ENCODE measurements at places on chromosomes 5 and 9. TPM values are rescaled to one million over a fixed set of nuclear protein-coding genes. Genes with fewer than 3 reads are reported as not detected.

BARHL1 gene
- total RNA-seq = not detected

C5orf47 gene
- total RNA-seq = 0.44 TPM

ZNF608 gene
- total RNA-seq = 35.3 TPM

ANKRD20A1 gene
- total RNA-seq = 56.0 TPM

PCDHGA1 gene
- 3.6 TPM for total RNA-seq

TYRP1 gene
- 0.56 TPM for total RNA-seq

SIGMAR1 gene
- 26.3 TPM for total RNA-seq

PRPF4 gene
- total RNA-seq = 22.7 TPM

LCN15 gene
- total RNA-seq = 3.9 TPM

DBH gene
- 0.94 TPM for total RNA-seq

CBY3 gene
- total RNA-seq = not detected

SLC6A3 gene
- total RNA-seq = not detected

FBP1 gene
- 1.5 TPM for total RNA-seq

CRHBP gene
- 17.1 TPM for total RNA-seq

NIPAL4 gene
- 6.0 TPM for total RNA-seq

TMEM8B gene
- 65.4 TPM for total RNA-seq

DNA sequence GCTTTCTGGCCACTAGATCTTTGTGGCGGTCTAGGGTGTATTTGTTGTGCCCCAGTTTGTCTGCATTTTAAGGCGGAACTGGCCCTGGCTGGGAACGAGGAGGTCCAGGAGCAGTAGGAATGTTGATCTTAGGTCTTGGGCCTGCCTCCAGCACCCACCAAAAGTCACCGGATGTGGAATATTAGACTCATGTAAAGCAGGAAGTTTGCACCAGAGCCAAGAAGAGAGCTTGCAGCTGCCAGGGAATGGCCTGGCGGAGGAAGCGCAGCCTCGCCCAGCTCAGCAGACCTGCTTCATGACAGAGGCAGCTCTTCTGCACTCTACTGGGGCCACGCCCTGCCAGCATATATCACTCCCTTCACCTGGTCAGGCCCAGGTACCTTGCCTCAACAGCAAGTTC lies 3.3 kb downstream of the GPX3 start:
- no peak for DNase-seq

GRCh38 chr9:98793031-98793430 lies 3.3 kb downstream of the ANKS6 start:
- DNase-seq = no peak

DNA sequence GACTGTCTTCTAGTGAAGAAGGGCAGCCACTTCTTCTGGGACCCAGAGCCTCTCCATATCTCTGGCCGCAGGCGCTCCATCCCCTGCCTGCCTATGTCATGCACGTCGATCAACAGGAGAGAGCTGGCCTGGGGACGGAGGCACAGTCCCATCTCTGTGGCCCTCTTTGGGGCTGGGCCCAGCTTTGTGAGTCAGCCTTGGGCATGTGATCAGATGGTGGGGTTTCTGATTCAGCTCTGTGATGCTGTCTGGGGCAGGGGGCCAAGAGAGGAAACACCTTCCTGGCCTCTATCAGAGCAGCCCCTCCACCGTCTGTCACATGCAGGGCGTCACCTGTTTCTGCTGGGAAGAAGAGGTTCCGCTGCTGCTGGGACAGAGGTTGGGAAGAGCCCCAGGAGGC lies 72.6 kb downstream of the MVB12B start:
- DNase-seq = peak; percentile 68

GRCh38 chr9:87198716-87199115 lies 251.4 kb upstream of the GAS1 start:
- DNase-seq = no peak

DNA sequence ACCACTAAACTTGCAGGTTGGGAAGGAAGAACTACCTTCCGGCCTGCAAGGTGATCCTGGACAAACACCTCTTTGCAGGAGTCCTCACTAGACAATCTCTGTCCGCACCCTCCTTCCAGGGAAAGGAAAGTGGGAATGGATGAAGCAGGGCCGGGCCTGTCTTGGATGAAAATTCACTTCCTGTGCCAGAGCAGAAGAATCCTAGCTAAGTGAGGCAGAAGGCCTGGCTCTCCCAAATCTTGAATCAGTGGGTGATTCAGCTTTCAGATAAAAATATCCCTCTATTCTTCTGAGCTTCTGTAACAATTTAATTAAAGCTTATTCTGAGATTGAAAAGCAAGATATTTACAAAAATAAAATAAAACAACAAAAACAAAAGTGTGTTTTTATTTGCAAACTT lies 281.9 kb upstream of the TLE4 start:
- no peak for DNase-seq

- DNase-seq = no peak
Observed at GRCh38 chr9:15086778-15087324, 176.6 kb upstream of the FREM1 start.

- no peak for DNase-seq
Observed at GRCh38 chr9:72203205-72203803, 54.1 kb downstream of the GDA start.

GRCh38 chr5:151223447-151224264 lies at the start of gene CCDC69:
Gene CCDC69, minus strand, starts transcription at chr5:151224092. Its CDS starts 122 bp downstream, at chr5:151223970.
- peak; percentile 56 for DNase-seq

DNA sequence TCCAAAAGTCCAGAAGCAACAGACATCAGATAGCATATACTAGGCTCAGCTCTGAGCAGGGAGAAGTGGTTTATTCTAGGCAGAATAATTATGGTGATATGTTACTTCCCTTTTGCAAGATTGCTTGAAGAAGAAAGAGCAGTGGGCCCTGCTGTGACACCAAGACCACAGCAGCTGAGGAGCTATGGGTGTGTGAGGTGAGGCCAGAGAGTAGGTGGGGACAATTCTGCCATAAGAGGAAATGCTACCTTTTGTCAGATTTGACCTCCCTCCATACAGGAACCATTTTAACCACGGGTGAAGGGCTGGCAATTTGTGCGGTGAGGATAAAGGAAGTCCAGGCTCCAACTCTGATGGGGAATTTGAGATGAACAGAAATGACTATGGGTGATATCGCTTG lies 51.3 kb downstream of the TNFSF15 start:
- DNase-seq = no peak

DNA sequence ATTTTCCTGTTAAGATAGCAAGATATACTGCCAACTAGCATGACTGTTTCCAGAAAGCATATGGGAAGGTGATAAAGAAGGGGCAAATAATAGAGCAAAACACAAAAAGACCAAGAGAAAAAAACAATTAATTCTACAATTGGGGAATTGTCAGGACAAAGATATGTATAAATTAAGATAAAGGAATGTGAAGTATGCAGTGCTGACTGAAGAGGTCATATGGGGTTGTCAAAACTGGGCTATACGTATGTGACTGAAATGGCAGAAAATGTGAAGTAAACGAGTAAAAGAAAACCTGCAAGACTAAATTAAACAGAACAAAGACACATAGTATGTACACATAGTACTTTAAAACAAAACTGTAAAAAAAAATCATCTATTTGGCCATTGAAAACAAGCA lies 222.3 kb downstream of the ARL15 start:
- no peak for DNase-seq

- DNase-seq = no peak
Observed at GRCh38 chr9:99867536-99867935, 38.9 kb upstream of the STX17 start.

DNA sequence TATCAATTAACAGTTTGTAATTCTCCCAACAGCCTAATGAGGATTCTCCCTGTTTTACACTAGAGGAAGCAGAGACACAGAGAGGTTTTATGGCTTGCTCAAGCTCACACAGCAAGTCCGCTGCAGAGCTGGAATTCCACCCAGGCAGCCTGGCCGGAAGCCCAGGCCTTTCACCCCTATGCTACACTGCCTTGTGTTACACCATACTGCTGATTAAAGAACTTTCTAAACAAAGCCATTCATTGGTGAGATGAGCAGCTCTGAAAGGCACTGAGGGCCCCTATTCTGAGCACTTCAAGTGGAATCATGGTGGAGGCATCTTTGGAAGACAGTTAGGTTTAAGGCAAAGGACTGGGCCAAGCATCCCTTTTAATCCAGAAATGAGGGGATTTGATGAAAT lies 14.7 kb upstream of the LARP1 start:
- peak; percentile 59 for DNase-seq

DNA sequence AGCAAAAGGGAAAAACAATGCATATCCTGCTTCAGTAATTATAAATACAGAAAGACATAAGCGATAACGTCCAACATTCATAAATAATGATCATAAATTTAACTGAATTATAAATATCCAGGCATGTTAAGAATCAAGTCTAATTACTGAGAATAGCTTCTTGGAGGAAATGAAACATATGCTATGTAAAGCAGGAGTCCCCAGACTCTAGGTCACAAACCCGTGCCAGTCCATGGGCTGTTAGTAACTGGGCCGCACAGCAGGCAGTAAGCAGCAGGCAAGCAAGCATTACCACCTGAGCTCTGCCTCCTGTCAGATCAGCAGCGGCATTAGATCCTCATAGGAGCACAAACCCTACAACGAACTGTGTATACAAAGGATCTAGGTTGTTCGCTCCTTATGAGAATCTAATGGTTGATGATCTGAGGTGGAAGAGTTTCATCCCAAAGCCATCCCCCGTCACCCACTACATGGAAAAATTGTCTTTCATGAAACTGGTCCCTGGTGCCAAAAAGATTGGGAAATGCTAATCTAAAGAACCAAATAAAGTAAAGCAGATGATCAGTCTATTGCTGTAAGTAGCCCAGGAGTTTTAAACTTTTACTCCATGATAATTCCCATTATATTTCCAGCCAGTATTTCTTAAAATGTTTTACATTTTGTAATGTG lies 50.4 kb downstream of the CERT1 start:
- DNase-seq = no peak

GRCh38 chr9:99368341-99369326 lies 146.6 kb downstream of the SEC61B start:
- no peak for DNase-seq

DNA sequence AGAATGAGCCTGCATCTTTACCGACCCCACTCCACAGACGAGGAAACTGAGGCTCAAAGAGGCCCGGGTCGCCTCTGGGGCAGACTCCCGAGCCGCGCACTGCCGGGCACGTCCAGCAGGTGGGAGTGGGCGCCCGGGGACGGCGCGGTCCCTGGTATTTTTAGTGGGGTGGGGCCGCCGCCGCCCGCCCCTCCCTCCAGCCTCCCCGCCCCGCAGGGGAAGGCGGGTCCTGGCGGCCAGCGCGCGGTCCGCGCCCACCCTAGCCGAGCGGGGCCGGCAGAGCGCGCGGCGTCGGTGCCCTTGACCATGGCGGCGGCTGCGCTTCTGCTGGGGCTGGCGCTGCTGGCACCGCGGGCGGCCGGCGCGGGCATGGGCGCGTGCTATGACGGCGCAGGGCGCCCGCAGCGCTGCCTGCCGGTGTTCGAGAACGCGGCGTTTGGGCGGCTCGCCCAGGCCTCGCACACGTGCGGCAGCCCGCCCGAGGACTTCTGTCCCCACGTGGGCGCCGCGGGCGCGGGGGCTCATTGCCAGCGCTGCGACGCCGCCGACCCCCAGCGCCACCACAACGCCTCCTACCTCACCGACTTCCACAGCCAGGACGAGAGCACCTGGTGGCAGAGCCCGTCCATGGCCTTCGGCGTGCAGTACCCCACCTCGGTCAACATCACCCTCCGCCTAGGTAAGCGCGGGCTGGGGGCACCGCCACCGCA lies at the start of gene LAMC3:
Gene LAMC3 (plus strand): TSS at position 266 of the 710 bp plus-strand sequence. CDS start 41 bp downstream, at position 307.
- no peak for DNase-seq

- DNase-seq = no peak
Observed at GRCh38 chr9:71826279-71826678, 58.0 kb upstream of the CEMIP2 start.

- peak; percentile 14 for DNase-seq
Observed at GRCh38 chr9:69671311-69671878, 776 bp downstream of the APBA1 start.

- DNase-seq = no peak
Observed at GRCh38 chr5:128100860-128101557, 17.4 kb downstream of the SLC12A2 start.

DNA sequence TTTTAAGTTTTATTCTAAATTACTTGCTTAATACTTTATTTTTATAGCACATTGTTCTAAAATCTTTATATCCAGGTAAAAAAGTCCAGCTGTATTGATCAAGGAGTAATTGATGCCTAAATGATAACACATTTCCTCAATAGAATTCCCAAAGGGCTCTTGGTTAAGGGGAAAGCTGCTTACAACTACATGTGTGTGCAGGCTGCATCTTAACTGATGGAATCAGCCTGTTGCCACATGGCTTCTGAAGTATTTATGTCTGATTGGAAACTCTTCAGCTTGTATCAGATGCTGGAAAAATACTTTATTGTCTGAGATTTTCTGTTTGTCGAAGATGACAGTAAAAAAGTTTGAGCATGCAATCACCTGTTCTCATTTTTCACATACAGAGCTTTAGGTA lies 182.6 kb downstream of the FBXL7 start:
- no peak for DNase-seq

GRCh38 chr5:171845857-171846256 lies 60.2 kb downstream of the SMIM23 start:
- DNase-seq = no peak

DNA sequence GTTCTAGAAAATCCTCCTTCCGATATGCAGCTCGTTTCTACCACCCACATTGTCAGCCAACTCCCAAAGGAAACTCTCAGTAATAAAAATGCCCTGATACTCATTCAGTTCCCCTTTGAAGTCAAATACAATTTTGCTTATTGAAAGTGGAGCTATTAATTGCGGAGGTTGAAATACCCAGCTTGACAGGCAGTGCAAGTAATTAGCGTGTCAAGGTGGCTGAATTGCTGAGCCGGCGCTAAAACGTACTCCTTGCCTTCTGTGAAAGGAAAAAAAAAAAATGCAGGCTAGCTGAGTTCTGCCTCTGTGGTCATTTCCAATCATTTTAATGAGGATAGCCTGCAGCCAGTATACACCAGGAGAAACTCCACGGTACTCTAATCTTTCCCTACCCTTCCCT lies 165.5 kb downstream of the RORB start:
- no peak for DNase-seq

GRCh38 chr5:135265497-135266302 lies 133.3 kb downstream of the MACROH2A1 start:
- no peak for DNase-seq

- DNase-seq = no peak
Observed at GRCh38 chr9:91074866-91075265, 273.2 kb downstream of the SYK start.

- no peak for DNase-seq
Observed at GRCh38 chr9:72150127-72150526, 887 bp downstream of the GDA start.

- no peak for DNase-seq
Observed at GRCh38 chr5:15798006-15798405, 298.0 kb downstream of the FBXL7 start.

- DNase-seq = peak; percentile 25
Observed at GRCh38 chr9:93568169-93568568, 8.2 kb upstream of the PHF2 start.

Data from dorsolateral prefrontal cortex (tissue), 122 donors.